CD14-positive monocyte (primary cell): ENCODE measurements at places on chromosomes 2 and 18.

DNA sequence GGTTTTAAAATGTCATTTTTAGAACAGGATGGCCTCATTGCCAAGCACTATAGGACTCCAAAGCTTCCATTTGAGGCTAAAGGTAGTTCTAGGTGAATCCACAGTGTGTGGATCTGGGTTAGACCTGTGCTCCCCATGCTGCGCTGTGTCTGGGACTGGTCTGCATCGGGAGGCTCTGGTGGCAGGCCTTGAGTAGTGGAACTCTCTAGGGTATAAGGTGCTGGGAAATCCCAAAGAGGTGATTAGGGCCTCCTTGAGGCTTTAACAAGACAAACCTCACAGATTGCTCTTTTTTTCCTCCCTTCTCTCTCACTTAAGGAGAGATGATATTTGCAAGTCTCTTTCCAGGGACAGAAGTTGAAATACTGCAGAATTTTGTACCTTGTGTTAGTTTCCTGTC is 9.3 kb downstream of the SEC11C start:
- no peak for DNase-seq

- DNase-seq: no peak
Measured at GRCh38 chr2:69260666-69261065, 126.4 kb downstream of the GFPT1 start.

GRCh38 chr18:22913861-22914260 is 19.3 kb upstream of the RBBP8 start:
- no peak for DNase-seq

- no peak for DNase-seq
Measured at GRCh38 chr2:163732727-163733126, 3.1 kb downstream of the FIGN start.

GRCh38 chr2:43751476-43751990 is 22.3 kb upstream of the DYNC2LI1 start:
- DNase-seq: no peak

GRCh38 chr2:119252186-119253113 is 28.8 kb downstream of the STEAP3 start:
- DNase-seq: no peak

DNA sequence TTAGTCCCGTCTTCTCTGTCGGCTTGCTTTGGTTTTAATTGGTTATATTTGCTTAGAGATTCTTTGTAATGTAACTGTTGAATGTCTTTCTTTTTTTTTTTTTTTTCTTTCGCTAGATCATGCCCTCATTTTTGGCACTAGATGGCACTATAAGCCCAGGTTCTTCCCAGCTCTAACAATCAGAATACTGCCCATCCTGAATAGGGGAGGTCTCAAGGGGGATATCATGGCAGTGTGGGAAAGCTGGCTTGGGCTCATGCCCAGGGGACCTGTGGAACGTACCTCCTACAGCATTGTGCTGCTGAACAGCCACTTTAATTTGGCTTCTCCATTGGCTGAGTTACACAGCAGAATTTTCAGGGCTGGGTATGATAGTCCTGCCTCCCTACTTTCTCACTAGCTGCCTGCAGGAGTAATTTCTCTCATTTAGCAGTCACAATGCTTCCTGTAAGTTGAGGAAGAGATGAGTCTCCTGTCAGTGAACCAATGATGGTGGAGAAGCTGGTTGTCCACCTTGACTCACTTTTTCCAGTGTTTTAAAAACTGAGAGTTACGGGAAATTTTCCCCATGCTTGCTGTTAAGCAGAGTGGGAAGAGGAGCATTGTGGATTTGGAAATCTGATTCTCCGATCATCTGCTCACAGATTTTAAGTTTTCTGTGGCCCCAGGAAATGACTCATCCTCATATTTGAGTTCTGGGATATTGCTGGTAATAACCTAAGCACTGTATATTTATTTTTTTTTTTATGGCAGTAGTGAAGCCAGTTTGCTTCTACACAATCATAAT is 47.2 kb downstream of the RAD51AP2 start:
- DNase-seq: no peak

- DNase-seq: no peak
Measured at GRCh38 chr2:188512456-188512855, 220.8 kb downstream of the GULP1 start.

- DNase-seq: no peak
Measured at GRCh38 chr2:86094229-86094628, 11.5 kb downstream of the POLR1A start.

GRCh38 chr2:179377296-179377695 is 112.7 kb upstream of the SESTD1 start:
- DNase-seq: no peak

DNA sequence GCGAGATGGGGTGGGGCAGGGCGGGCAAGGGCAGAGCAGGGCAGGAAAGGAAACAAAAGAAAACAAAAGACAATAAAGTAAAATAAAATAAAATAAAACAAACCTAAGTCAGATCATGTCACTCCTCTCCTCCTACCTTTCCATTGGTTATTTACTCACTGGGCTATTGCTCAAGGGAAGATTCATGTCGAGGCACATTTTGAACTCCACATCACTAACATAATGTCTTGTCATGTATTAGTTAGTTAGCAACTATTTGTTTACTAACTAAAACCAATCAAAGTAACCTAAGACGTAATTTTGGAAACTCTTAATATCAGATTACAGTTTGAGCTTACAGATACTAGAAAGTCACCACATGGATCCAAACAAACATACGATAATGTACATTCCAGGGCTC is 2.2 kb downstream of the C1D start:
- no peak for DNase-seq

DNA sequence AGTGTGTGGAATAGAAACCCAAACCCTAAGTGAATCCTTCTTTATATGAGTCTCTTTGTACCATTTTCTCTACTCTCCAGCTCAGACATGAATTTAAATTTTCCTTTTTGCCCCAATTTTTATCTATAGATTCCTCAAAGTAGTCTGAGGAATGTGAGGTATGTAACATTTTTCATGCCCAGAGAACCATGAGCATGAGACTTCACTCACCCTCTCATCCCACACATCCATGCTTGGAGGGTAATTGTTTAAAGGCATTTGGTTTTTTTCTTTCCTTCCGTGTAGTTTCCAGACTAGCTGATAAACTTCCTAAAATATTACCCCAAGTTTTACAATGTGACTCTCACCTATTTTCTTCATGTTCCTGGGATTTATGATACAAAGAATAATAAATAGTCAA is 2056.8 kb upstream of the CELF4 start:
- DNase-seq: no peak

- DNase-seq: no peak
Measured at GRCh38 chr18:33560686-33561370, 17.2 kb upstream of the ASXL3 start.

GRCh38 chr18:49412679-49413078 is 47.8 kb downstream of the DYM start:
- no peak for DNase-seq

DNA sequence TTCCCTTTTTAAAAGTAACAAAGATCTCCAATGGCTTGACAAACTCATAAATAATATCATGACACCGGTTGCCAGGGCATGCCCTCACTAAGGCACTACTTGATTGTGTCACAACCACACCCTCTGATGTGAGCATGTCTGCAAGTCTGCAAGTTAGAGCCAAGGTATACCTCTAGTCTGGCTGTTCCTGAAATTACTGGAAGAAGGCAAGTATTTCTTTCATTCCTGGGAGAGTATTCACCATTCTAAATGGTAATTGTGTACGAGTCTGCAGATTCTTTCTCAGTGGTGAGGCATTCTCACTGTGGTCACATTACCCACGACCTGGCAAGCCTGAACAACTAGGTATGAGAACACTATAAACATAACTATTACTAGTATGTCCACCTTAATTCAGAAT is 25.7 kb upstream of the RNU4ATAC start:
- no peak for DNase-seq

DNA sequence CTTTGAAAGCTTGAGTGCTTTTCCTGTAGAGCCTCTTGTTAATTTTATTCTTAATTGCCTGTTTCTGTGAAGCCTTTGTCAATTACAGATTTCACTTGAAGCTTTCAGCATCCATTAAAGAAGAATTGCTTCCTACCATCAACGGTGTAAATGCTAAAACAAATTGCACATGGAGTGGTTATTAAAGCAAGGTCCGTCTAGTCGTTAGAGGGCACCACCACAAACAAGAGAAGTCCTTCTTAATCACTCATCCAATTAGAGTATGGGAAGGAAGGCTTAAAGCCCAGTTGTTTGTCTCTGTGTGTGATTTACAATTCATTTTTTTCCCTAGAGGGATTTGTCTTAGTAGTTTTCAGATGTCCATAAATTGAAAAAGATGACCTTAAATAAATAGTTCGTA is 1.6 kb downstream of the KCNJ3 start:
- DNase-seq: no peak

DNA sequence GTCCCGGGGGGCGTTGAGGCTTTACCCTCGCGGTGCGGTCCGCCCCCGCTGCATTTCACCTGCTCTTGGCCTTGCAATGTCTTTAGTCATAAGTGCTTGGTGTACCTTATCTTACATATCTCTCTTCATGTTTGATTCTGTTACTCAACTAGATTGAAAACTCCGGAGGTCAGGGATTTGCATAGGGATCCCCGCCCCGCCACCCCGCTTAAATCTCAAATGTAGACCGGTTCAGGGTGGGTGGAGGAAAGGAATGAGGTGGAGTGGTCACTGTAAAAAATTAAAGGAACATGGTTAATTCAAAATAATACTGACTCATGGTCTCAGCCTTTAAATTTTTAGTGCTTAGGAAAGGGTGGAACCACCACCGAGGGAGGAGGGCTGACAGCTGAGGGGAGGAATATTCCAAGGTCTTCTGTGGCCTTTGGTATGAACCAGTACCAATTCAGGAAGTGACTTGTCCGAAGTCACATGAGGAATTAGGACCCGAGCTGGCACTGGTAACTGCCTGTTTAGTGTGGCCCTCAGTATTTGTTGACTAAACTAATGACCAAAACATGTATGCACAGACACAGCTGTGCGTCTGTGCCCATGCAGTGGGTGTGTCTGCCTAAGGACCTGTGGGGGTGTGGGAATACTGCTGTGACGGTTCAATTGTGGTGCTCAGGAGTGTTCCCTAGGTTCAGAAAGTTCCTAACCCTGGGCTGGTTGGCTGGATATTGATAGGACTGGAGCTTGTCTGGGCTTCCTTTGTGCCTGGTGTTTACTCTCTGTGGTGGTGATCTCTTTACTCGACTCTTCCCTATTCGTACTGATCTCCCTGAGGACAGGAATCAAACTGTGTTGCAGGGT is 1.0 kb downstream of the PLEKHB2 start:
- DNase-seq: peak; percentile 85

GRCh38 chr2:101014264-101014857 is 12.3 kb downstream of the RPL31 start:
- no peak for DNase-seq

GRCh38 chr2:675982-676646 is 1.1 kb downstream of the TMEM18 start:
- DNase-seq: peak; percentile 28

DNA sequence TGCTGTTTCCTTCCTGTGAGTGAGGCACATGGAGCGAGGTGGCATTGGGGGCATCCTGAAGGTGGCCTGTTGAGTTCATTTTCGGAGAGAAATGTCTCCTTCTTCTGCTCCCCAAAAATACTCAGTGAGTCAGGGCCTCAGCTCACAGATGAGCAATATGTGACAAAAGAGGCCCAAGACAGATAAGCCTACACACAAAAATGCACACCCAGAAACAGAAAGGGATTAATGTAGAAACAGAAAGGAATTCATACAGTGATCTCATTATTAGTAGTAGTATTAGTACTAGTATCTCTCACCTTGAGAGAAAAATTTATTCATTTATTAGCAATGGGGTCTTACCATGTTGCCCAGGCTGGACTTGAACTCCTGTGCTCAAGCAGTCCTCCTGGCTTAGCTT is 5.1 kb downstream of the GPR75 start:
- DNase-seq: no peak

DNA sequence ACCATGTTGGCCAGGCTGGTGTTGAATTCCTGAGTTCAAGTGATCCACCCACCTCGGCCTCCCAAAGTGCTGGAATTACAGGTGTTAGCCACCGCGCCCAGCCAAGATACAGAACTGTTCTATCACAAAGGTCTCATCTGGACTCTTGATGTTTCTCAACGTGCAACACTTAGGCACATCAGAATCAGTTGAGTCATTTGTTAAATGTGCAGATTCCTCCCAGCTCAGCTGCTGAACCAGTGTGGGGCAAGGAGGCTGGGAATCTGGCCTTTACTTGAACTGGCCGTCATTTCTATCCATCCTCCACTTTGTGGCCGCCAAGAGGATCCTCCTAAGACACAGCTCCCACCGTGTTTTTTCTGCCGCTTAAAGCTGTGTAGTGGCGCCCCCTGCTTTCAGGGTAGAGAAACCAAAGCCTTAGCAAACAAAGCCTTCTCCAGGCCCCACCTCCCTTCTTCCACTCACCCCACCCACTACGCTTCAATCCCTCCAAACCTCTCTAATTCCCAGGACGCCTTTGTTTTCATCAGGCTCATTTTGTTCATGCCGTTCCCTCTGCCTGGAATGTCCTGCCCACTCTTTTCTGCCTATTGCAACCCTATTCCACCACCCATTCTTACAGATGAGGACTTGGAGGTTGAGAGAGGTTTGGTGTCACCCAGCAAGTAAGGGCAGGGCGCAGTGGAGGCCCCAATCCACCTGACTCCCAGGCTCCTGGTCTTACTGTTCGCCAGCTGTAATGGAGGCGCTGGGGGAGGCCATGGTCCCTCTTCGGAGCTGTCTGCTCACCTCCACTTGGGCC is 776 bp upstream of the SPEG start:
- no peak for DNase-seq

GRCh38 chr18:28846958-28847357 is 670.0 kb upstream of the CDH2 start:
- DNase-seq: no peak

GRCh38 chr2:47234456-47234855 is 79.3 kb upstream of the STPG4 start:
- DNase-seq: no peak

GRCh38 chr2:39663187-39663930 is 2.4 kb upstream of the TMEM178A start:
- no peak for DNase-seq

DNA sequence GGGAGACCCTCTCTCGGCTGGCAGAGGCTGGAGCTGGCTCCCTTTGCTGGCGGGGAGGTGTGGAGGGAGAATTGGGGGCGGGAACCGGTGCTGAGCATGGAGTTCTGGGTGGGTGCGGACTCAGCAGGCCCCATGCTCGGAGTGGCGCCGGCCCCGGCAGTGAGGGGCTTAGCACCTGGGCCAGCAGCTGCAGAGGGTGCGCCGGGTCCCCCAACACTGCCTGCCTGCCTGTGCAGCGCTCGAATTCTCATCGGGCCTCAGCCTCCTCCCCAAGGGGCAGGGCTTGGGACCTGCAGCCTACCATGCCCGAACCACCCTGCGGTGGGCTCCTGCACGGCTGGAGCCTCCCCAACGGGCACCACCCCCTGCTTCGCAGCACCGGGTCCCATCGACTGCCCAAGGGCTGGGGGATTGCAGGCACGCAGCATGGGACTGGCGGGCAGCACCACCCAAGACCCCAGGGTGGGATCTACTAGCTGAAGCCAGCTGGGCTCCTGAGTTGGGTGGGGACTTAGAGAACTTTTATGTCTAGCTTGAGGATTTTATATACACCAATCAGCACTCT is 129.8 kb downstream of the LRRC30 start:
- no peak for DNase-seq

GRCh38 chr18:10033016-10033399 is 119.2 kb downstream of the VAPA start:
- no peak for DNase-seq
